Transverse colon (tissue), 4 donors: ENCODE measurements at places on chromosomes 6 and 20. TPM values are rescaled to one million over a fixed set of nuclear protein-coding genes. Genes with fewer than 3 reads are reported as not detected.

DNA sequence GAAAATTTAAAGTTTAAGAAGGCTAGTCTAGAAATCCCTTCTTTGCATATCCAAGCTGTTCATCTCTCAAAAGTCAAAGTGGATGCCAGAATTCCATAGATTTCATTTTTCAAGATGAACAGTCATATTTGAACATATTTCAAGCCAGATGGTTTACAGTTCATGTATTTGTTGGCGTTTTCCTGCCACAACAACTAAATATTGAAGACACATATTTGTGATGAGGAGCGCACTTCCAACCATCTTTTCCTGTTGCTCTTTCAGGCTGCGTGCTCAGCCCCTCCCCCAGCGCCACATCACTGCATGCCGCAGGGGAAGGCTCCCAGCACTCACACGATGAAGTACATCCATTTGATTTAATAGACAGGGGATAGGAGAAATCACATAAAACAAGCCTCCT lies 5.9 kb upstream of the NOX3 start:
- no peak for DNase-seq

GRCh38 chr20:54856202-54856601 lies 380.8 kb downstream of the DOK5 start:
- DNase-seq: no peak

GRCh38 chr6:168828800-168829199 lies 387.8 kb downstream of the SMOC2 start:
- no peak for DNase-seq

GRCh38 chr6:2630359-2630758 lies 120.4 kb downstream of the MYLK4 start:
- DNase-seq: no peak

DNA sequence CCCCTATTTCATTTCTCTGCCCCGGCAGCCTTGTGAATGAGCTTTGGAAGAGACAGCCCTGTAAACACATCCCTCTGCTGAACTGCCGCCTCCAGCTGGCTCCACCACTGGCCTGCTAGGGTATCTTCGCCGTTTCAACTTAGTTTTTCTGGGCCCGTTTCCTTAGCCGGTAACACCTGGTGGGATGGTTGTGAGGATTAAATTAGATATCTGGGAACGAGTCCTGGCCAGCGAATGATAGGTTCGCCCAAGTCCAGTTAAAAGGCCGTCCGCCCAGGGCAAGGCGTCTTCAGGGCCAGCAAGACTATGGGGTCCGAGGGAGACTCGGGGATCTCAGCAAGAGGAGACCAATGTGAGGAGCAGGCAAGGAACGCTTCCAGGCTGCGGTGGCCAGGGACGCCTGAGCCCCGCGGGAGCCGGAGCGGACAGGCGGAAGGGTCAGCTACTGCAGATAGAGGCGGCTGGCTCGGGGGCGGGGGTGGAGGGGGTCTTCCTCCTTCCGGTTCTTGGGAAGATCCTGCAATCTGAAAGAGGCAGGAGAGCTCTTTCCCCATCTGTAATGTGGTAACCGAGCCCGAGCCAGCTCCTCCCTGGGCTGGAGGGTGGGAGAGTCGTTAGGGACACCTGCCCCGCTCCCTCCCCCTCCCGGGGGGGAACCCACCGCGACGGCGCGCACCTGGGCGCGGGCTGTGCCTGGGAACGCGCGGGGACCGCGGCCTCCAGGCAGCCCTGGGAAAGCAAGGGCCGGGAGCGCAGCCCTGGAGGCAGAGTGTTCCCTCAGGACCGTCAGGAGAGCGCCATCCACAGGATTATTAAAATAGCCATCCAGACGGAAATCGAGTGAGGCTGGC lies 4.5 kb upstream of the PTCRA start:
- DNase-seq: no peak

- DNase-seq: peak; percentile 19
These were observed 100.8 kb downstream of the MOXD1 start for GRCh38 chr6:132300323-132300949.

SCAND1 gene
- 119 TPM for total RNA-seq

CST5 gene
- not detected for total RNA-seq

DNAAF9 gene
- 6.0 TPM for total RNA-seq

BACH2 gene
- total RNA-seq: 1.4 TPM
